Stimulated activated CD4-positive, alpha-beta T cell treated with anti-CD3 and anti-CD28 coated beads, Interleukin-15, amount 100 ng/mL, for 24 hours (primary cell): ENCODE measurements at places on chromosomes 5 and 9.

GRCh38 chr5:922436-923280 is 30.0 kb downstream of the TRIP13 start:
- DNase-seq, result no peak

GRCh38 chr9:37371565-37372464 is 50.7 kb upstream of the GRHPR start:
- DNase-seq, result peak; percentile 12

DNA sequence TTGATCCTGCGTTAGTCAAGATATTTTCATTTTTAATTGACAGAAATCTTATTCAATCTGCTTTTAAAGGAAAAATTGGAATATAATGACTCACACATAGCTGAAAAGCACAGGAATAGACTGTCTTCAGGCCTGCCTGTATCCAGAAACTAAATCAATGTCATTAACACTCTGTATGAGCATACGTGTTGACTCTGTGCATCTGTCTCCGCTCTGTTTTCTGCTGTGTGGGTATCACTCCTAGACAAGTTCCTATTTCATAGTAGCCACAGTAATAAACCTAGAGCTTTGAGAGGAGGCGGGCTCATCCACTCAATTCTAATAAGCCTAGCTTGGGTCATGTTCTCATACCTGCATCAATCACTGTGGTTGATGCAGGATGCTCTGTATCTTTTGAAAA is 267.6 kb downstream of the KCTD16 start:
- no peak for DNase-seq

DNA sequence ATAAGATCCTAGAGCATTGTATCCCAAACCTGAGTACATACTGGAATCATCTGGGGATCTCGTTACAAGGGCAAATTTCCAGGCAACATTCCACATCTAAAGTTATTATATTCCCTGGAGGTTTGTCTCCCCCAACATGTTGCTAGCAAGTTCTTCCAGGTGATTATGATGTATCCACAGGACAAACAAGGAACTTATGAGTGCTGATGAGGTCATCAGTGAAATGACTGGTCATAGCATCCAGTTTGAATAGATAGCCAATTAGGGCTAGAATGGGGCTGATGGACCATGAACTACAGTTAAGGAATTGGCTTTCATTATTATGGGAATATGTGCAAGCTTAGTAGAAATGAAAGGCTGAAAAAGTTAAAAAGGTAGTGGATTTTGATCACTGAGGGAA is 115.2 kb downstream of the CWC27 start:
- no peak for DNase-seq

GRCh38 chr5:15693933-15694332 is 194.0 kb downstream of the FBXL7 start:
- no peak for DNase-seq

DNA sequence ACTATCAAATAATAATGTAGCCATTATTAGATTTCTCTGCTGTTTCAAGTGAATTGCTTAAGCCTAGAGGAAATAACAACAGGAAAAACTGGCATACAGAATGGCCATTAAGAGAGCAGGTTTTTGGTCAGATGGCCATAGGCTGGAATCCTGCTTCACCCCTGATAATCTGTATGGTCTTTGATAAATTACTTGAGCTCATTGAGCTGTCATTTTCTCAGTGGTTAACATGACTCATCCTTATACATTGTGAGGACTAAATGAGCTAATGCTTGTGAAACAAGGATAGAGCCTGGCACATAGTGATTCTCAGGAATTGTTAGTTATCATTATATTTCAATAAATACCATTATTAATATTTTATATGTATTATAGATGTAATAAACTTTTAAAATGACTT is 516.5 kb downstream of the KIF4B start:
- no peak for DNase-seq

DNA sequence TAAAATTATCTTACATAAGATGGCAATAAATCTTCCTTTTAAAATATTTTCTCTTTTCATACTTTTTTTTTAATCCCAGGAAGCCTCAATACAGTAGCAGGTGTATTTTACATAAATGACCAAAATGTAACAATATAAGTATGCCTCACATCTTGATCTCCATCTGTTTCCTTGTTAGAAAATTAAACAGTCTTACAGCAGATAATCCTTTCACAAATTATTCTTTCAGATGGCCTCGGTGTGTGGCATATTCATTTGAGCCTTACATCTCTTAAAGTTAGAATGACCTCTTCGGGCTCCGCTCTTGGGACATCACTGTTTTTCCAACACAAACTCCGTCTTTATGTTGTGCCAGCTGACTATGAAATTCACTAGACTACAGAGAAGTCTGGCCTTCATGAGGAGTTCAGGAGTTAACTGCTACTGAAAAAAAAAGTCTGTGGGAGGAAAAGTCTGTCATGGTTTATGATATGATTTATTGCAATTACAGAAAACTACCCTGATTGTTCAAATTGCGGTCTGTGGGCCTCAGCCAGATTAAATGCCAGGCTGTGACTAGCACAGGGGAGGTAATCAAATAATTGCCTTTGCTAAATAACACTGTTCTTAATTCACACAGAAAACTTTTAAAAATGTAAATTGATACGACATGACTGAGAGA is 292.9 kb upstream of the PUM3 start:
- DNase-seq, result no peak

GRCh38 chr5:102523541-102524175 is 24.9 kb upstream of the SLCO6A1 start:
- DNase-seq, result no peak

- DNase-seq, result no peak
Observed at GRCh38 chr5:35073160-35073559, 25.4 kb upstream of the AGXT2 start.

DNA sequence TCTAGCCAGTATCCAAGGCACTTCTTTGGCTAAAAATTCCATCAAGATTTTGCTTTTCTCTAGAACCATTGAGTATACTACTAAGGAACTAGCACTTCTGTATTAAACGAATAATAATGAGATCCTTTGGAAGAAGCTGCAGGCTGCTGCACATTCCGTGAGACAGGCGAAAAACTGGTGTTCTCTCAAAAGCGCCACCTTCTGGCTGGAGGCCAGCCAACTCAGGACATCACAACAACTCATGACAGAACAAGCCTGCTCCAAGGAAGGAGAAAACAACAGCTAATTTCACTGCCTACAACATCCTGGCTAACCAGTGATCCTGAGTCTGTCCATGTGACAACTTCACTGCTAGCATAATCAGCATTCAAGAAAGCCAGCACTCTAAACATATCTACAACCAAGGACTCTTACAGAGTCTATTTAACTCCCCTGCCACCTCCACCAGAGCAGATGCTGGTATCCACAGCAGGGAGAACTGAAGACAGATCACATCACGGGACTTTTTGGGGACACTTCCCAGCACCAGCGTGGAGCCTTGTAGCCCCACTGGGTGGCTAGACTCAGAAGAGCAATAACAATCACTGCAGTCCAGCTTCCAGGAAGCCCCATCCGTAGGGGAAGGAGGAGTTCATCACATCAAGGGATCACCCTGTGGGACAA is 150.5 kb downstream of the YTHDC2 start:
- DNase-seq, result peak; percentile 44

DNA sequence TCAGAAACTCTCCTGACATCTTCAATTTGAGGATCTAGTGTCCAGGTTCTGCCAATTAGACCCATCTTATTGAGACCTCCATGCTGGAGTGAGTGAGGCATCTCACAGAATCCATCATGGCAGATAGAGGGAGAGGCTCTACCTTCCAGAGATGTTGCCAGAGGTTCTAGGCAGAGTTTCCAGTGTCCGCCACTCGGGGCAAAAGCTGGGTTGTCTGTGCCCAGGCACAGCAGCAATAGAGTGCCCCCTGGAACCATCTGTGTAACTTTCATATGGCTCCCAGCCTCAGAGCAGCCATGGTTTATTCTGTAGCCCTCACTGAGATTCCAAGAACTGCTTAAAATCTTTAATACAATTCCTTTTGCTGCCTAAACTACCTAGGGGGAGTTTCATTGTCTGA is 16.6 kb upstream of the CCDC112 start:
- no peak for DNase-seq

DNA sequence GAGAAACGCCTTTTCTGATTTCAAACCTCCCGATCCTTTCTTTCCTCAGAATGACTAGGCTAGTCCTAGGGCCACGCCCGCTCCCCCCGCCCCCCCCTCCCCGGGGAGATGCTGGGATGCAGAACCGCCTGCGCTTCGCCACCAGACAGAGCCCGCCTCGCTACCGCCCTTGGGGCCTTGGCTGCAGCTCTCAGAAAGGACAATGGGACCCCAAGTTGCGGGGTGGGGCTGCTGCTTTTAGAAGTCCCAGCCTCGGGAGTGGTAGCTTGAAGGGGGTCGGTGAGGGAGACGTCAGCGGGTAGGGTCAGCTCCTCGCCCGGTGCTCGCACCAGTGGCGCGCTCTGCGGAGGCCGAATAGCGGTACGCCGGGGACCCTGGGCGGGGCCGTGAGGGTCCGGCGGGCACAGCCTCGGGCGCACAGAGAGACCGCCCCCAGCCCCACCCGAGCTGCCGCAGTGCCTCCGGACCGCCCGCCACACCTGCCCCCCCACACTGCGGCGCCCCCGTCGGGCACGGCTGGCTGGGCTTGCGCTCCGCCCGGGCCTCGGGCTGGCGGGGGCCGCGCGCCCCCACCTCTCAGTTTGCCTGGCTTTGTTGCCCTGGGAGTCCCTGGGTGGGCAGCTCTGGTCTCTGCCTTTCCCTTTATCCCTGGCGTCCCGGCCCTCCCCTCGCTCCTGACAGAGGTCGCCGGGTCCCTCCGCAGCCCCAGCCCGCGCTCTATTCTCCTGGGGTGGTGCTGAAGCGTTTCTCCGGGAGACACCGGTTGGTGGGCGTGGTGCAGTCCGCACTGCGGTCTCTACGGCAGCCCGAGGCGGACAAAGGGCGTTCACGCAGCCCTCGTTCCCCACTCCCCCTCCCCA is 1.2 kb downstream of the MAP1B start:
- peak; percentile 44 for DNase-seq

- no peak for DNase-seq
Observed at GRCh38 chr5:73352649-73353230, 95.8 kb downstream of the FOXD1 start.

- no peak for DNase-seq
Observed at GRCh38 chr9:85173967-85174366, 504.4 kb downstream of the NTRK2 start.

DNA sequence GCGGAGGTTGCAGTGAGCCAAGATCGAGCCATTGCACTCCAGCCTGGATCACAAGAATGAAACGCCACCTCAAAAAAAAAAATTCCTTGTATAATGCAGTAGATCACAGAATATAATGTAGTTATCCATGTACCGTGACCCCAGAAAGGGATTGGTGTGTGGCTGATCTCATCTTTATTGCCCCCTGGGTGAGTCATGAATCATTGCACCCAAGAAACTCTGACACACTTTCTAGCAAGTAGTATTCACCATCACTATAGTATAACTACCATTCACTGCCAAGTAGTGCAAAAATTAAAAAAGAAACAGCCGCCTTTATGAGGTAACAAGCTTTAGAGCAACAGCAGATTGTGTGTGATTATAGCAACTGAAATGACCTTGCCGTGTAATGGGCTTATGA is 23.7 kb upstream of the ANKH start:
- DNase-seq, result no peak

- no peak for DNase-seq
Observed at GRCh38 chr5:5533927-5534326, 111.5 kb downstream of the ICE1 start.

GRCh38 chr5:61322738-61323725 is 9.0 kb upstream of the ZSWIM6 start:
- no peak for DNase-seq

- no peak for DNase-seq
Observed at GRCh38 chr5:37841203-37841602, 1.4 kb upstream of the GDNF start.

- no peak for DNase-seq
Observed at GRCh38 chr9:111900858-111901612, 4.4 kb downstream of the UGCG start.

DNA sequence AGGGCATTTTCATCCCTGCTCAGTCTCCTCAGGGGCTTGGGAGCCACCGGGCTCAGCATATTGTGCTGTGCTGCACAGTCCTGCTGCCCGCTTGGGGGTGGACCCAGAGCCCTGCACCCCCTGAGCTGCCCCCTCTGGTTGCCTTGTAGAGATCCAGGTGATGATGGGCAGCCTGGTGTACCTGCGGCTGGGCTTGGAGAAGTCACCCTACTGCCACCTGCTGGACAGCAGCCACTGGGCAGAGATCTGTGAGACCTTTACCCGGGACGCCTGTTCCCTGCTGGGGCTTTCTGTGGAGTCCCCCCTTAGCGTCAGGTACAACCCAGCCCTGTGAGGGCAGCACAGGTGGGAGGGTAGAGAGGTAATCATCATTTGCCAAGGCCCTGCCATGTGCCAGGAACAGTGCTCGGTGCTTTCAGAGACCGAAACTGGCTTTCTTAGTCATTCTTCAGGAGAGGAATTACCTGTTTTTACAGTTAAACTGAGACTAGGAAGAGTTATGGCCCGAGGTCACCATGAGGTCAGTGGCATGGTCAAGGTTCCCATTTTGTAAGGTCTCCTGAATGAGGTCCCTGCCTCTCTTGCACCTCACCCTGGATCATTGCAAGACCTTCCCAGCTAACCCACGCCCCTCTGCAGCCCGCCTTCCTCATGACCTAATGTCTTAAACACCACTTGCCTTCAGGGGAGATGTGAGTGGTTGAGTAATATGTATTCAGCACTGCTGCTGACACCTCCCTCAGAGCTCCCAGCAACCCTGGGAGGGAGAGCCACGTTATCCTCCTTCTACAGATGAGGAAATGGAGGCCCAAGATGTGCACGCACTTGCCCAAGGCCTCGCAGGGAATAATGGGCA is 7.5 kb downstream of the NHP2 start:
- DNase-seq, result peak; percentile 79

- DNase-seq, result no peak
Observed at GRCh38 chr5:178203670-178204181, 607 bp upstream of the HNRNPAB start.

- no peak for DNase-seq
Observed at GRCh38 chr5:31225118-31225517, 31.6 kb downstream of the CDH6 start.

DNA sequence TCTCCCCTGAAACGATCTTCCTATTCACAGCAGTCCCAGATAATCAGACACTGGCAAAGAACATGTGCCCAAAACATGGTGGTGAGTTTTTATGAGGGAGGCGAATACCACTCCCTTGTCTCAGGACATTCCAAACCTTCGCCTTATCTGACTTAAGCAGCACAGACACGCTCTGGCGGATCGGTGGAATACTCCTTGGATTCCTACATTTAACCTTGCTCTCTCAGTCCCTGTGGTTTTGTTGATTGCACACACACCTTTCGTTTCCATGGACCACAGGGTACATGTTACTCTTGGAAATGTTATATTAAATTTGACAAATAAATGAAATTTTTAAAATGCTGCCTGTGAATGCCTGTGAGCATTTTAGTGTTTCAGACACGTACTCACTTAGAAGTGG is 87.8 kb upstream of the CPEB4 start:
- DNase-seq, result no peak

GRCh38 chr5:90473396-90474234 is 956 bp downstream of the MBLAC2 start:
- DNase-seq, result peak; percentile 50

DNA sequence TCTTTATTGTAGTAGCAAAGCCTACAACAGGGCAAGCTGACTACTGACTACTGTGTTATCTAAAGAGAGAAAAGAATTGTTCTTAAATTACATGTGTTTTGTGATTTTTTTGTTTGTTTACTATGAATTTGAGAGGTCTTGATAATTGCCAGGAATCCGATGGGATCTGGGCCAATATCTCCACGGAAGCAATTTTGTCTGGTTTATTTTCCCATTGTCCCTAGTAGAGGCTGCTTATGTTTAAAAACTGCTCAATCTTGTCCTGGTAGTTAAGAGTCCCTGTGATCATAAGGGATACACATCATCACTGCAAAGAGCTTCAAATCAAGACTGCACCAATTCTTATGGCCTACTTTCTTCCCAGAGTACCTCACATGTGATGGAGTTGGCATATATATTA is 94.4 kb downstream of the GLDC start:
- no peak for DNase-seq
